ENCODE measurements at places on chromosomes 12 and 14.

GRCh38 chr12:27627123-27627852 lies 69.0 kb upstream of the REP15 start:
- no peak for DNase-seq

GRCh38 chr12:66633676-66634075 lies 45.2 kb downstream of the GRIP1 start:
- no peak for DNase-seq

- DNase-seq: no peak
Observed at GRCh38 chr12:110046451-110047187, 1.7 kb downstream of the C12orf76 start.

- no peak for DNase-seq
Observed at GRCh38 chr12:153080-153746, 60.7 kb downstream of the SLC6A12 start.

GRCh38 chr12:89344862-89345202 lies 7.5 kb downstream of the DUSP6 start:
- DNase-seq: no peak

- no peak for DNase-seq
Observed at GRCh38 chr12:12282761-12283425, 16.0 kb upstream of the LRP6 start.

DNA sequence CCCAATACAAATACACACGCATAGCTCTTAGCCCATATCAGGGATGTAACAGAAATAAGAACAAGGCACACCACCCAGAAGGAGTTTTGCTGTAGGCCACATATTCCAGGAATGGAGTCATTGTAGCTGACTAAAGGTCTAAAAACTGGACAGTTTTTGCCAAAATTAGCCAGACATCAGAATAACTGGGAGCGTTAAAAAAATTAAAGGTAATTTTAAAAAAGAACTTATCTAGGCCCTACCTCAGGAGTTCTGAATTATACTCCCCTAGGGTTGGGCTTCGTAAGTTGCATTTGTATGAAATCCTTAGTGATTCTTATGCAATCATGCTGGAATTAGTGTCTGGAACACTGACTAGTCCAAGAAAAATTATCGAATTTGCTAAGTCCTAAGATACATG lies 987.7 kb downstream of the GALC start:
- DNase-seq: no peak

All from T follicular helper cell (primary cell).